Suppressor macrophage (primary cell): ENCODE measurements at places on chromosomes 11 and 22.

GRCh38 chr11:97990162-97990920, 1030.4 kb upstream of the CNTN5 start:
- no peak for DNase-seq

DNA sequence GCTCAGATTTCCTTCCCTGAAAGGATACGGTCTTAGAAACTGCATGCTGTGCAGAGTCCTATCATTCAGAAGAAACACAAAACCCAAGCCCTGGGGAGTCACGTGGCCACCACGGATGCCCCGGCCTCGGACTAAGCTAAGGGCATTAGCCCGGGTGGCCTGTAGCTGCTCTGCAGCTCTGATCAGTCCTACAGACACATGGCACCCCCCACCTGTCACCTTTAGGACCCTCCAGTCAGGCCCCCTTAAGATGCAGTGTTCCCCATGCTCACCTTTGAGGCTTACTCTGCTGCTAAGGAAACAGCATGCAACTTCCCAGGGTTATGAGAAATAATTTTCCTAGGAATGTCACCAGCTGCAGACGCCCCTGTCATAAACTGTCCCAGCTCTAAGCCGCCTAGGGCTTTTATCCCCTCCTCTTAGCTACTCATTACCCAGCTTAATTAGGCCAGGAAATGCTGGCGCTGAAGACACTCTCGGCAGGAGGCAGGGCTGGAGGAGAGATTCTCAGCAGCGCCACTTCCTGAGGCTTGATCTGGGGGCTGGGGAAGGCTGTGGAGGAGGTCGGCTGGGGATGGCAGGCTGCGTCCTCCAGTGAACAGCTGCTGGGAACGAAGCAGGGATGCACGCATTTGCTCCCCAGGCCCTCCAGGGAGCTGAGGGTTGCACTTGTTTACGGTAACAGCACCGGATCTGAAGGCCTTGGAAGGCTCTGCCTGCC, 47.2 kb upstream of the ADA2 start:
- DNase-seq = no peak

DNA sequence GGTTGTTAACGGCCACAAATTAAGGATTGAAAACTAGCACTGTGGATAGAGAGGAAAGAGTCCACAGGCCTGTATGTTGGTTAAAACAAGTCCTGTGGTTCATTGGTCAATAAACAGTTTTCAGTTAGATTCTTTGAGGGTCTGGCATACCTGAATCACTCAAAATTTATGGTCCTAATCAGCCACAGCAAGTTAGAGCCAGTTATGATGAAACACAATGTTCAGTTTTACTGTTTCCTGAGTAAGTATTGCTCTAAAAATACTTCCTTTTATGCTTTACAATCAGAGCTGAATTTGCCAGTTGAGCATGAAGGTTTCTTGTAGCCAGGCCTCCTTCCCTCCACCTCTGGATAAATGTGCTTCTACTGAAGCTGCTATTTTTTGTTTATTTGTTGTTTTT, 12.9 kb upstream of the CAT start:
- peak; percentile 30 for DNase-seq

DNA sequence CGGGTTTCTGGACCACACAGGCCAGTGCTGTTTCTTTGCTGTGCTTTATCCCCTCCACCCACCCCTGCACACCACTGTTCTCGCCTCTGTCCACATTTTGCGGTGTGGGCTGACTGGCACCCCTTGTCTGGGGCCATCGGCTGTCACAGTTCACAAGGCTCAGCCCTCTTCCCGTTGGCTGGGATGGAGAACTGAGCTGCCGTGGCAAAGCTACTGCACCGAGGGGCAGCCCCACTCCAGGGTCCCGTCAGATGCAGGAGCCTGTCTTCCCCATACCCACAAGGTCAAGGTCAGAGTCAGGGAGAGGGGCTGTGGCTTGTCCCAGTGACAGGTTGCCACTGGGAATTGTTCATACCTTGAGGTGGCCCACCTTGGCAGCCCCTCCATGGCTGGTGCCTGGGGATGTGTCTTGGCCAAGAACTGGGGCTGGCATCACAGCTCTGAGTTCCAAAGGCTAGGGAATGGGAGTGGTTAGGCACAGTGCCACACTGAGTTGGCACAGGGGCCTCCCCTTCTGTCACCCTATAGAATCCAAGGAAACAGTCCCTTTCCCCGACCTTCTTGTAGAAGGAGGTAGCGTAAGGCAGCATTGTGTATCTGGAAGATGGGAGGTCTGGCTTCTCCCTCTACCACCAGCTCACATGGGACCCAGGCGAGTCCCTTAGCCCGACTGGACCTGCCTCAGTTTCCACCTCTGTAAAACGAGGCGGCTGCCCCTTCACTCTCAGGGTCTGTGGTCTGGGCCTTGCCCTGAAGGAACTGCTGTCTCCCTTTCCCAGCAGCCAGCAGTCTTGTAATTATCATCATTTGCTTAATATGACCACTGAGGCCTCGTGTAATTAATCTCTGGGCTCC, 3.4 kb downstream of the GRK2 start:
- DNase-seq = no peak

DNA sequence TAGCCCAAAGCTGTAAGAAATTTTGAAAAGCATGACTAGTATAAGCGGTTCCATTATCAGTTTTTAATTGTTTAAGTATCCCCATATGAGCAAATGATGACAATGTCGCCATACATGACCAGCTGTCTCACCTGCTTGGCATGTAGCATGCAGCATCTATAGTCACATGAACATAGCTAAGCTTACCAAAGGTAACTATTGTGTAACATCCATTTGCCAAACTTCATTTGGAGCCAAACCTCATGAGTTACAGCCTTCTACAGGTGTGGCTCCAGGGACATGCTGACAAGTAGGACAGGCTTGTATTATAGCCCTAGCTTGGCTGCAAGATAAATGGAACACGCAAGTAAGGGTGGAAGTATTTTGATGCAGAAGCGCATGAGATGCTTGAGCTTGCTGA, 30.4 kb downstream of the OR10A6 start:
- no peak for DNase-seq

DNA sequence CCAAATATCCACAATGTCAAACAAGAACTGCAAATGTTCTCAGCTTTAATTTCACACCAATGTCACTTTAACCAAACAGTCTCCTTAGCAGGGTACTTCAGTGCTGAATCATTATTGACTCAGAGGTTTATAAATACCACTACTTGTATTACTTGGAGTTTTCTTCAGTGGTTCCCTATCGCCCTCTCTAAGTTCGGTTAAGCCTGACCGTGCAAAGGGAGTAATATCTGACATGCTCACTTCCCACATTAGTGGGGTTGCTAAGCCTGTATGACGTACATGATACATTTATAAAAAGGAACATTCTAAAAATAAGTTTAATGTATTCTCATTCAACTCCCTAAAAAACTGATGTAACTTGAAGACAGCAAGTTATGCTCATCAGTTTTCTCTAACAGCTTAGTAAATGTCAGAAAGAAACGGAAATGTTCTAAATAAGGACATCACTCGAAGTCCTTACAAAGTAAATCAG, 93.1 kb upstream of the ZC3H12C start:
- DNase-seq = peak; percentile 99

GRCh38 chr22:46848197-46848596, 85.7 kb downstream of the TBC1D22A start:
- DNase-seq = no peak

- peak; percentile 32 for DNase-seq
Observed at GRCh38 chr11:33160136-33160535, 1.1 kb downstream of the CSTF3 start.

GRCh38 chr11:115874843-115875242, 370.6 kb upstream of the CADM1 start:
- no peak for DNase-seq

DNA sequence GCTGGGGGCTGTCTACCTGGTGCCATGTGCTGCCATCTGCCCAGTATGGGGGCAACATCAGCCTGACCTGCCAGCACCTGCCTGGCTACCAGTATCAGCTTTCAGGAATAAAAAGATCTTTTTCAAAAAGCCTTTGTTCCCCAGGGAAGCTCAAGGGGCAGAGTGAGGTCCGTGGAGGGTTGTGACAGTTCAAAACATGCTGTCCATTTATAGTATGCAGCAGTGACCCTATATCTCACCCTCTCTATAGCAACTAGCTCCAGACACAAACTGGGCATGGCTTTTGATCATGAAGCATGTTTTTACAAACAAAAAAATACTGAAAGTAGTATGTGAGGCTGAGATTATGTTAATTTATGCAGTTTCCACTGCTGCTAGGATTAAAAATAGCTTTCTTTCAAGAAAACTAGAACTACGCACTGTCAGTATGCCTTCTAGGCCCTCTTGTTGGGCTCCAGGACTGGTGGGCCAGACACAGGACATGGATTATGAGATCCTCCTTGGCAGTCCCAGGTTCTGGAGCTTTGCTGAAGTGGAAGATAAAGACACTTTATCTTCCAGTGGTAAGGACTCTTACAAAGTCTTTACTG, 23.4 kb downstream of the NAV2 start:
- no peak for DNase-seq

GRCh38 chr11:69697861-69698260, 6.0 kb downstream of the FGF19 start:
- no peak for DNase-seq

GRCh38 chr22:29635734-29636357, 32.4 kb downstream of the NF2 start:
- peak; percentile 62 for DNase-seq

- DNase-seq = peak; percentile 61
Observed at GRCh38 chr11:13486926-13487660, 8.7 kb downstream of the PTH start.

DNA sequence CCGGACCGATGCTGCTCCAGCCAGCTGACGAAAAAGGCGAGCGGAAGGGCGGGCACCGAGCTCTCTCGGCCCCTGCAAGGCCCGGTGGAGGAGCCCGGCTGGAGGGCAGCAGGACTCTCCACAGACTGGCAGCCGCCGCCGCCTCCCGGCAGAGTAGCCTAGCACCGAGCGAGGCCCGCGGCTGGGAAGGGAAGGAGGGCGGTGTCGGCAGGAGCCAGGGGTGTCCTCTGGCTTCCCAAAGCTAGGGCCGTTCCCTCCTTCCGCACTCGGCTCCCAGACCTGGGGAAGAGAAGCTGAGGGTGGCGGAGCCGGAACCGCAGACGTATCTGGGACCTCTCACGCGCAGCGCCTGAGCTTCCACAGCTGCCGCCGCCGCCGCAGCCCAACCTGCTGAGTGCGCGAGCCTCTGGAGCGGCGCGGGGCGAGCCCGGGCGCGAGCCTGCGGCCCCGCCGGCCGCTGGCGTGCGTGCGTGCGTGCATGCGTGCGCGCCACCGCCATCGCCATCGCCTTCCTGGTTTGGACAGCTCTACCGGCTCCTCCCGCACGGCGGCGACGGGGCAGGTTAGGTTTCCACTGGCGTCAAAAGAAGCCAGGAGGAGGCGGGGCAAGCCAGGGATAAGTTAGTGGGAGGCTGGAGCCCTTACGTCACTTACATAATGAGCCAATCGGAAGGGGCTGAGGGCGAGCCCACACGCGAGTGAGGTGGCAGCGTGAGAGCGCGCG, at the start of gene RAB6A:
RAB6A (minus strand) TSS at position 396 of the 724 bp plus-strand sequence. CDS start 439 bp downstream, outside the sequence.
- peak; percentile 100 for DNase-seq

- DNase-seq = no peak
Observed at GRCh38 chr11:132358573-132358953, 988.1 kb downstream of the NTM start.

GRCh38 chr11:17154409-17155159, 53.2 kb downstream of the PIK3C2A start:
- DNase-seq = peak; percentile 52

- no peak for DNase-seq
Observed at GRCh38 chr11:106457727-106458126, 380.3 kb downstream of the AASDHPPT start.

- no peak for DNase-seq
Observed at GRCh38 chr11:92528001-92528400, 303.4 kb downstream of the FAT3 start.

DNA sequence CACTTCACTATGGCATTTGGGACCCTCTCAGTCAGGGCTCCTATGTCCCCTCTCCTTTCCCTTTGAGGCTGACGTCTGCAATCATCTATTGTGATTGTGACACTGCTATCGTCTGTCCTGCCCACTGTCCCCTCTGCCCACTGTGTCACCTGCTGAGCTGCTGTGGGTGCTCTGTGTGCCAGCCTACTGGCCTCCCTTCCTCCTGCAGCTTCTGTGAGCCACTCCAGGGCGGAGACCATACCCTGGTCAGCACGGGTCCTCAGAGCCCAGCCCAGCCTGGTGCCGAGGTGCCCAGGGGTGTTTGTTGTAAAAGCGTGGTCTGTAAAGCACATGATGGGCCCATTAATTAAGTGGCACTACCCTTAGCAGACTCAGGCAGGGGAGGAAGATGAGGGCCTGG, 29.4 kb downstream of the MPPED1 start:
- DNase-seq = no peak

DNA sequence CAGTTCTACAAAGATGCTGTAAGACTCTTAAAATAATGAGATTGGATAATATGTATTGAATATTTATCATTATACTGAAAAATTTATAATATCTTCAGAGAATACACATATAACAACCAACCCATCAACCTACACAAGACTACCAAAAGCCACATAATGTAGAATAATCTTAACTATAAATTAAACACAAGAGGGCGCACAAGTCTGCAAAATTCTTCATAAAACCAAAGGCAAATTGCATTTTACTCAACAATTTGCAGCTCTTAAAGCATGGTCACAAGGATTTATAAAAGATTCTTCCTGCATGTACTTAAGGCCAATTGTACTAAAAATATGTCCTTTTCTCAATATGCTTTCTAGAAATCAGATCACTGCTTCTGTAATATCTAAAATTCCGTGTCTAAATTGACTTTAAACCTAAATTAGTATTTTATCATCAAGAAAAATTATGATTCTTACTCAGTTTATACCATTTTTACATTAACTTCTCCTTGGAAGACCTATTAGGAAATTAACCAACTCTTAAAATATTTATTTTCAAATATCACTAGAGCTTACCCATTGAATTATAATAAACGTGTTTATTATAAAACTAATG, 79.0 kb downstream of the TTC28 start:
- peak; percentile 25 for DNase-seq

DNA sequence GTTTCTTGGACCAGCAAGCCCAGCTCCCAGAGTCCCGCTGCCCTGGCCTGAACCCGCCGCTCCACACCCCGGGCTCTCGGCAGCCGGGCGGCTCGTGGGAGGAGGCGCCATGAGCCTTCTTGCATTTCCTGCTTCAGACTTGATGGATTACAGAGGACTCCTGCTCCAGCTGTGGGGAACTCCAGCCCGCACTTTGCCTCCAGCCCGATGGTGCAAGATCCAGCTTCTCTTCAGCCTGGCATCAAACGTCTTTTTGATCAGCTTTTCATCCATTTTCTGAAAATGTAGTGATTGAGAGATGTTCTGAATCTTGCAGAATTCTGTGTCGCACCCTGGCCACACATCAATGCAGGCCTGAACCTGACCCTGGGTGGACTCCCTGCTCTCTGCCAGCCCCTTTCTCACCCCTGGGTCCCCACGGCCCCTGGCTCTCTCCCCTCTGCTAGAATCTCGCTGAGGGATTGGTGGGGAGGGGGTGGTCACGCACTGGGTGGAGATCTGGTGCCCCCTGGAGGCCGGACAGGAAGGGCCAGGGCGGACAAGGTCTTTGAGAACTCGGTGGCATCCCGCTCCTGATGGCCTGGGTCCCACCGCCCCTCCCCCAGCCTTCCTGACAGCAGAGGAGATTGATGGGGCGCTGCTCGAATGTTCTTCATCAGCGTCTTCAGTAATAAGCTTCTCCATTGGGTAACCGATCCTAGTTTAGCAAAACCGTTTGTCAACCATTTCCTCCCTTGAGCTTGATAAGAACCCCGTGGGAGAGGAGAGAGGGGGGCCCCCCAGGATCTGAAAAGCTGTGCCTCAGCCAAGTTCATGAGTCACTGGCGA, 12.1 kb upstream of the NFAM1 start:
- DNase-seq = peak; percentile 89

- DNase-seq = no peak
Observed at GRCh38 chr11:60930394-60930793, 6.1 kb downstream of the TMEM132A start.

- no peak for DNase-seq
Observed at GRCh38 chr22:32571761-32572160, 97.2 kb downstream of the FBXO7 start.
